Islet precursor cell (in vitro differentiated cells): ENCODE measurements at places on chromosomes 7 and 10.

- DNase-seq, result no peak
Measured at GRCh38 chr7:45229156-45229920, 71.7 kb downstream of the RAMP3 start.

GRCh38 chr7:43650457-43651052 lies 67.6 kb downstream of the STK17A start:
- peak; percentile 67 for DNase-seq

GRCh38 chr7:52283335-52283734 lies 752.1 kb upstream of the POM121L12 start:
- DNase-seq, result no peak

- peak; percentile 66 for DNase-seq
Measured at GRCh38 chr10:110336111-110336721, 31.5 kb upstream of the SMNDC1 start.

DNA sequence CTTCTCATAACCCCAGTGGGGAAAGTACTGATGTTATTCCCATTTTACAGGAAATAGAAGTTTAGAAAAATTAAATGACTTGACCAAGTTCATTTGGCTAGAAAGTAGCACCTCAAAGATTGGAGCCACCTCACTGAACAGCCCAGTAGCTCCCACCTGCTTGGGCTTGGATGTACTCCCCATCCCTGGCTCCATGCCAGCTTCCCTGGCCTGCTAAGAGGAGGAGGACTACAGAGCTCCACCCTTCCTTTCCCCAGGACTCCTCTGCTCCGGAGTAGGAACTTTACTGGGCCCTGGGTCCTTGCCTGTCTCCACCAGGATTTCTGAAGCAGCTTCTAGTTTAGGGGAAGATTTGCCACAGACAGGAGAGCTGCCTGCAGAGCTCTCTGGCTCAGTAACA lies 3.1 kb downstream of the HPS6 start:
- no peak for DNase-seq

DNA sequence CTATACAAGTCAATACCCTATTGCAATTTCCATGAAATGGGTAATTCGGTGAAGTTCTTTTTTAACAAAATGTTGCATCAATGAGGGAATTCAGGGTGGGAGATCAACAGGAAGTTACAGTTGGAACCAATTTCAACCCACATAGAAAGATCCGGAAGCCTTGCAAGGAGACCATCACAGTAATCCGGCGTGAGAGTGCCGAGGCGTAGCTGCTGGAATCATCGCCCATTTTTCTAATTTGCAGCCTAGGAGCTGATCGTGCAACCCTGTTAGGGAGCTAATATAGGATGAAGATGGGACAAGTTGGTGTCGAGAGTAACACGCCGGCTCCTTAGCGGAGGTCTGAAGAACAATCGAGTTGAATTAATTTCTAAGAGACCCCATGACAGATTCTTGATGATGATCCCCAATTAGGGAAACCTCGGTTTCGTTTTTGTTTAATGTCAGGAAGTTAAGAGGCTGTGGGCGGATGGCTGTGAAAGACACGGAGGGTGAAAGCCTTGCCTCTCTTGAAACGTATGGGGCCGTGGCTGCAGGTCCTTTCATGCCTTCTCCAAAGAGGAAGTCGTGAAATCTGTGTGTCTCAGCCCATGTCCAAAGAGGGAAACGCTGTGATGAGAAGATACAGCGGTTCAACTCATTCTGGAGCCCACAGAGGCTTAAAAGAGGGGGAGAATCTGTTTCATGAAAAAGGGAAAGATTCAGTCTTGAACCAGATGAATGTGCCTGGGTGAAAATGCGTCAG lies 51.2 kb upstream of the CARD11 start:
- DNase-seq, result no peak

- no peak for DNase-seq
Measured at GRCh38 chr10:35751347-35751746, 109.3 kb upstream of the FZD8 start.

DNA sequence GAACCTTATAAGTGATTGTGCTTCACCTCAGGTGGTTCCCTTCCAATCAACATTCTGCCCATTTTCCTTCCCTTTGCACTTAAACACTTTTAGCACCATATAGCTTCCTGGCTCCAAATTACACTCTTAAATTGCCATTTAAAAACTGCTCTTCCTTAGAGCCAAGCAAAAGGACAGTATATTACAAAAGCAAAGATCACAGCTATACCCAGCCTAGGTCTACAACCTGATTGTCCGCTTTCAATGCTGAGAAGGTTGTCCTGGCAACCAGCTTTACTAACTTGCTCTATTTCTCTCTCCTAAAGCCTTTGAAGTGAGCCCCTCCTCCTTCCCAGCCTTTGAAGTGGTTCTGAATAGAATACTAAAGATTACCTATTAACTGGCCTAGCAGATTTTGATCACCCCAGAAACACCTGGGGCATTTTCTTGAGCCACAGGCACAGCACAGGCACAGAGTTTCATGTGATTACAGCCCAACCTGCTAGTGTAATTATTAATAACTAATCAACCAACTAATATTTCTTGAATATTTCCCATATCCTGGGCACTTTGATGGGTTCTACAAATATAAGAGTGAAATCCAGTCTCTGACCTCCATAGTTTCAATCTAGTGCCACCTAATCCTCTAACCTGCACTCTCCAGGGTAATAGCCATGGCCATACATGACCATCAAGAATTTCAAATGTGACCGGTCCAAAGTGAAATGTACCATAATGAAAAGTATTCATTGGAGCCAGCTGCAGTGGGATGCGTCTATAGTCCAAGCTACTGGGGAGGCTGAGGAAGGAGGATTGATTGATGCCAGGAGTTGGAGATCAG lies 63.6 kb upstream of the TRIM24 start:
- peak; percentile 70 for DNase-seq

- DNase-seq, result no peak
Measured at GRCh38 chr7:152882576-152883310, 123.2 kb downstream of the ACTR3B start.

DNA sequence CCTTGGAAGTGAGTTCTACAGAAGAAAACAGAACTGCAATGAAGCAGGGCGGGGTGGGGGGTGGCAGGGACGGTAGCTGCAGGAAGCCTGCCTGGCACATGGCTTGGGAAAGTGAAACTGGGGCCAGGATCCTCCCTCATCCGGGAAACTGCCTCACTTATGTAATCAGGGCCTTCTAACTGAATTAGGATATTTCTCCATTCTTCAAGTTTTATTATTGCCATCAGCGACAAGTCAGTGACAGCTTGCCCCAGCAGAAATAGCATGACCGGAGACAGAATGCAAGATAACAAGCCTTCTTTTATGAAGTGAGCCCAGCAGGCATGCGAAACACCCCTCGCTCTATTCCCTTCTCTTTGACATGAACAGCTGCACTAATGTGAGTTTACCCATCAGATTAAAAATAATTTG lies 77.5 kb upstream of the CACUL1 start:
- no peak for DNase-seq

GRCh38 chr7:150959739-150960734 lies 18.1 kb downstream of the KCNH2 start:
- DNase-seq, result no peak

DNA sequence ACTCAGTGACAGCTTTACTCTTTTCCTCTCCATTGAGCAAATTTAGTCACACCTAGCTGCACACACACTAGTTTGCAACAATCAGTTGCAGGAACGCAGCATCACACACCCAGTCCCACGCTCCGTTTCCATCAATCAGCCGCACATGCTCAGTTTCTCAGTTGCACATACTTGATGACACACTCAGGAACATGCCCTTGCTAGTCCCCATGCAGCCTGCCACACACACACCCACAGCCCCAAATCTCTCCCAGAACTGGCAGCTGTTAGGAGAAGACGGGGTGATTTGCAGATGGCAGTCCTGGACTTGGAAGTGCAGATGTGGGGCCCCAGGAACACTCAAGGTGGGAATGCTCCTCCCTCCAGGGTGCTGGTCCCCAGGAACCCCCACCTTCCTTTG lies 7.7 kb downstream of the LBX1 start:
- DNase-seq, result no peak

DNA sequence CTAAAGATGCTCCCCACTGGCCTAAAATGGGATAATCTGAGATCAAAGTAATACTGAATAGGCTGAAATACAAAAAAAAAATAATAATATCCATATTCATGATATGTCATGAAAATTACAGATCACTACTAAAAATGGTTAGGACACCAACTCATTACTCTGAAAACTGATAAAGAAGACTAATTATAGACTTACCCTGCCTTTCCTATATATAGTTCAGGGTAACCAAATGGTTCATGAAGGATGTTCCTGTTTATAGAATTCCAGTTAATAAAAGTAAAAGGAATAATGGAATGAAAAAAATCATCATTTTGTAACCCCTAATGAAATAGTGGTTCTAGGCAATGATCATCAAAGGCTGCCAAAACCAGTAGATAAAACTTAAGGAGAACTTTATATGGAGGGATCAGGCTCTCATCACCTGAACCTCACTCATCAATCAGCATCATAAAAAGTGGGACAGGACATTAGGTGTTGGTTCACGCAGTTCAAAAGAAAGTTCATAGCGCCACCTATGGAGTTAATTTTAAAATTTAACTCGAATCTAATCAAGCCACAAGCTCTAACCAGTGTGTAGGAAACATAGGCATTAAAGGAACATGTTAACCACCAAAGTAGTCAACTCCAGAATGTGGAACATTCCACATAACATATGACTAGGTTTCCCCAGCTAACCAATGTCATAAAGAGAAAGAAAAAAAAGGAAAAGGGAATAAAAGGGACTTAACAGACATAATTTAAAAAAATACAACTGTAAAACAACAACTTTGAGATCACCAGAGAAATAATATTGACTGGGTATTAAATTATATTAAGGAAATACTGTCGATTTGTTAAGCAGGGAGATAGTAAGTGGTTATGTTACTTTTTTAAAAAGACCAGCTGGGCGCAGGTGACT lies 35.7 kb downstream of the P4HA1 start:
- no peak for DNase-seq

GRCh38 chr7:114062810-114063209 lies 144.0 kb upstream of the PPP1R3A start:
- no peak for DNase-seq

DNA sequence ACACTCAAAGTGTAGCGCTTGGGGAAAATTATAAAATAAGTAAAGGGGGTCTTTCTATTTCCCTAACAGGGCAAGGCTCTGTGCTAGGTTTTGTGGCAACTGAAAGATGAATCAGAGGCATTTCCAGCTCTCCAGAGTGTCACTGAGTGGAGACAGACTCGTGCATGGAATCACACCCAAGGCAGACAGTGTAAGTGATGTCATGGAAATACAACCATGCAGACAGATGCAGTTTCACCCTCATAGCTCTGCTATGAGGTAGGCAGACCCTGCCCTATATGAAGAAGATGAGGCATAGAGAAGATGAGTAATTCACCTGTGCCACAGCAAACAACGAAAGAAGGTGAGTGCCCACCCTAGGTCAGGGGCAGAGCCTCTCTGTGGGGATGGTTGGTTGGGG lies 57.2 kb upstream of the PITRM1 start:
- peak; percentile 71 for DNase-seq

- DNase-seq, result no peak
Measured at GRCh38 chr10:12833451-12833850, 168.1 kb downstream of the CCDC3 start.

DNA sequence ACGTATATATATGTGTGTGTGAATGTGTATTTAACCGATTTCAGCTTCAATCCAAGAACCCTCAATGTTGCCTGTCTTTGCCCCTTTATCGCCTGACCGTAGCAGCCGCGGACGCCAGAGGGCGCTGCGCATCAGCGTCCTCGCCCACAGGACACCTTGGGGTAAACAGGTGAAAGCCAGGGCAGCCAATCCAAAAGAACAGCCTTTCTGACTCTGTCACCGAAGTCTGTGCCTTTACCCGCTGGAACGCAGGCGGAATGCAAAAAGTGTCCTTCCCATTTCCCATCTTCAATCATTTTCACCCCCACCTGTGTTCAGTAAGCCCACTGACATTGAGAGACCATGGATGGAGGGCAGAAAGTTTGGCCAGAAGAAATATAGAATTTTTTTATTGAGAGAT lies 3.6 kb downstream of the NXPH1 start:
- DNase-seq, result peak; percentile 85

DNA sequence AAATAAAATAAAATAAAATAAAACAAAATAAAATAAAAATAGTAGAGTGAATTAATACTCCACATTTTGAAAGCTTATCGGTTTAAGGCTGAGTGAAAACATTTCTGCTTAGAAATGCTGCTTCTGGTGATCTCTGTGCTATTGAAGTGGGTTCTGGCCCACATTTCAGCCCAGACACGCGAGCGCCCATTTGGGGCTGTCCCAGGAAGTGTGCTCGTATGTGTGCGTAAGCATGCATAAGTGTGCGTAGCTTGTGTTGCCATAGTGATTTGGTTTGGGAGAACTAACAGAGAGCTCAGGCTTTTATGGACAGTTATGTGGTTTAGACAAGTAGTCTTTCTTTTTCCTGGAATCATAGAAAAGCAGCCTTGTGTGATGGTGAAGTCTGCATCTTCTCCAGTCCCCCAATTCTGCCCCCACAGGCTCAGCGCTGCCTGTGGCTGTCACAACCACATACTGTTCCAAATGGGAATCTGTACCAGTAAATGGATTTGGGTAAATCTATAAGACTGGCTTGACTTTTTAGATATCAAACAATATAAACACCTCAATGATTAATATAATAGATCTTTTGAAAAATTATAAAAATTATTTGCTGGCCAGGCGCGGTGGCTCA lies 29.8 kb upstream of the PURB start:
- DNase-seq, result no peak

- peak; percentile 44 for DNase-seq
Measured at GRCh38 chr10:69505636-69506318, 54.5 kb downstream of the TSPAN15 start.

DNA sequence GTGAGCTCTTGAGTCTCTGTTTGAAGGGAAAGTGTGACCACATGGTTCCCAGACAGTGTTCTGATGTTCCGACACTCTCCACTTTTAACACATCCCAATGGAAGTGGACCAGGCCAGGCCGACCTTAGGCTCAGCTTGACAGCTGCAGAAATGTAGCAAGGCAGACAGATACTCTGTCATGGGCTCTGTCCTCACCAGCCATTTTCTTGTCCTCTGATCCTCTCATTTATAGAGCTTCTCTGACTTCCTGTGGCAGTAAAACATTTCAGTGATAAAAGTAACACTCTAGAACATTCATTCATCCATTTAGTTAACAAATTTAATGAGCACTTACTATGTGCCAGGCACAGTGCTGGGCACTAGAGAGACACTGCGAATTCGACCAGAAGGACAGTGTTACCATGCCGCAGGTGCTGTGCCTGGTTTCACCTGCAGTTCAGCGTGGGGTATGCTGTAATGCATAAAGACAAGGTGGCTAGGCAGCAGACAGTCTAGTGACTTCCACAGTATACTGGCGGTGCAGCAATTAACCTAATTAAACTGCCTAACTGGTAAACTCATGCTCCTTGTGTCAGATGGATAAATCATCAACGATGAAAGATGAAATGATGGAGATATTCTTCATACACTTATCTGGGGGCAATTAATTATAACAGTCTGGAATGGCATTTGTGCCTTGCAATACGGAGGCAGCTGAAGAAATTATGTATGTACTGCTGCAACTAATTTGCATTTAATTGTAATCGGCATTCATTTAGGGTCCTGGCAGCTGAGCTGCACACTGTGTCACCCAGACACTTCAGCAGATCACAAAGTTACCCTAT lies 188.1 kb downstream of the NRP1 start:
- DNase-seq, result no peak
